ENCODE measurements at places on chromosomes 5 and 9.

DNA sequence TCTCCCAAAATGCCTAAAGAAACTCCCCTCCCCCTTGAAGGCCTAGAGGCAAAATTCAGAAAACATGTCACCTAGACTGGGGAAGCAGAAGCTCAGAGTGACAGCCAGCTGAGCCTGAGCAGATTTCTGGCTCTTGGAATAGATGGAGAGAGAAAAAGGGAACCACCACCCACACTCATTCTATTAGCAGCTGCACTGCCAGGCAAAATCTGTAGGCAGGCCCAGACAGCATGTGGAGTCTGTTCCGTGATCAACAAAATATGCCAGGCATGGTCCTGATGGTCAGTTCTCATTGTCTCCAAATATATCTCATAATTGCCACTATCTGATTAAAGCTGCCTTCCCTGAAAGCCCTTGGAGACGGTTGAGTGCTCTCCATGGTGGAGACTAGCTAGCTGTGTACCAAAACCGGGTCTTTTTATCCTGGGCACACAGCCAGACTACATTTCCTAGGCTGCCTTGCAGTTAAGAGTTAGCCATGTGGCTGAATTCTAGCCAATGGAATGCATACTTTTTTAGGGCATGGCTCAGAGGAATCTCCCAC, 131.7 kb upstream of the GPR151 start:
- no peak for DNase-seq

GRCh38 chr5:10257870-10258269, 7.8 kb downstream of the CCT5 start:
- DNase-seq = no peak

GRCh38 chr5:170795154-170795553, 11.6 kb downstream of the GABRP start:
- no peak for DNase-seq

DNA sequence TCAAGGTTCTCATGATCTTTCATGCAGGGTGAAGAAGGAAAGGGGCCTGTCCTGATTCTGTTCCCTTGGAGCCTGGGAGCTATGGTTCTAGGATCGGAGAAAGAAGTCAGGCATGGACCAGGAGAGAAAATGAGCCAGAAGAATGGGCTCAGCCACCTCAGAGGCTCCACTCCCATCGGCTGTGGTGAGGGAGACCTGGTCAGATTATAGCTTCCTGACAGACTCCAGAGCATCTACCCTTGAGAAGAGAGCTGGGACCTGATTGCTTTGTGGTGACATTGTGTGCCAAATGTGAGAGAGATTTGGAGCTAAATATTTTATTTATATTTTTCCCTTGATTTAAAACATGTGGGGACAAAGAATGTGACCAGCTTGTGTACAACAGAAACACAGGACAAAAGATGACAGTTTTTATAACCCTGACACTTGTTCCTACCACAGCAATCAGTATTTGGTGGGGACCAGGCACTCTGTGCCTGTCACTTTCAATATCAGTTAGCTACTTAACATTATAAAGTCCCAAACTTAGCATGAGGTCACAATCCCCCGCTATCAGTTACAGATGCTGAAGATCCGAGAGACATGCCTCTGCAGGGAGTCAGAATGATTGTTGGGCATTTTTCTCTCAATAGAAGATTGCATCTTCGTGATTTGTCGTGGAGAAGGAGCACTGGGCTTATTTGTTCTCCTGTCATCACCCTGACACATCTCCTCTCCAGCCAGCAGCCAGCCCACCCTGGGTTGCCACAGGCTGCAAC, 228.3 kb upstream of the ADAMTS16 start:
- DNase-seq = no peak

GRCh38 chr5:100950985-100951384, 47.9 kb upstream of the ST8SIA4 start:
- no peak for DNase-seq

- DNase-seq = no peak
These were observed 35.0 kb downstream of the ARL15 start for GRCh38 chr5:54275361-54275760.

GRCh38 chr5:77832166-77832770, 56.1 kb upstream of the TBCA start:
- no peak for DNase-seq

GRCh38 chr5:111399113-111399512, 113.2 kb downstream of the STARD4 start:
- no peak for DNase-seq

GRCh38 chr5:102249381-102249780, 46.7 kb downstream of the SLCO4C1 start:
- DNase-seq = no peak
